Urothelium cell line (cell line): ENCODE measurements at places on chromosomes 1 and 21.
A peak's percentile ranks its signal among the peaks of the same experiment; 100 is the strongest.

DNA sequence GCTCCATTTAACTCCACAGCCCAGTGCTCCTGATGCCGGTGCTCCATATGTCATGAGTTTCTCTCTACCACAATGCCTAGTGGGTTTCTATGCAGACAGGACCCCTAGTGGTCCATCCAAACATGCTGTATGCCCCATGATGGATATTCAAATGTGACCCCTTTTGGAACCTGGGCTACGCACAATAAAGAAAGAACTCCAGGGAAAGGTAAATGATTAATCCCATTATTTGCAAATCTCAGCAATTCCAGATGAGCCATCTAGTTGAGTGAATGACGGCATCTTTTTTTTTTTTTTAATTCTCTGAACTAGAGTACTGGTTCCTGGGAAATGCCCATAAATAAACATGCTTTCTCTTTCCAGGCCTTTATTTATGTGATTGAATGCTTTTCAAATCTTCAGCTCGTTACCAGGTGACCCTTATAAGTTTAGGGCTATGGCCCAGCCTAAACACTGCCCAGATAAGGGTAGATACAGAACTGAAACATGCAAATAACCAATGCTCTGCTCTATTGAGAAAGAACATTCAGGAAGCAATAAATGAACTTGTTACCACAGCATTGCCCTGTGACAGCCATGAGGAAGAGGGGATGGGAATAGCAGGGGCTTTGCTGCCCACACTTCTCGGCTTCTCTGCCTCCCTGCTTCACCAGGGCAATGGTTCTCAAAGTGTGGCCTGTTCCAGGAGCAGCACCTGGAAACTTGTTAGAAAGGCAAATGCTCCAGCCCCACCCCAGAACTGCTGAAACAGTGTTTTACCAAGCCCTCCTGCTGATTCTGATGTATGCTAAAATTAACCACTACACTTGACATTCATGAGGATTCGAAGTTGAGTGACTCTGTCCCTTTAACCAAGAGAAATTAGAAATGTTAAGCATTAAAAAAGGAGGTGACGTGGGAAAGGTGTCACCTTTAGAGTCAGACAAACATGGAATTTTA, 151.7 kb downstream of the SEC16B start:
- no peak for DNase-seq

GRCh38 chr1:52634111-52634510, 1.1 kb downstream of the SHISAL2A start:
- DNase-seq: no peak

GRCh38 chr1:18869847-18870594, 10.6 kb upstream of the TAS1R2 start:
- no peak for DNase-seq

- no peak for DNase-seq
These were observed 145.3 kb downstream of the PLPP3 start for GRCh38 chr1:56434025-56434424.

- peak; percentile 29 for DNase-seq
These were observed 48.8 kb downstream of the ZBTB40 start for GRCh38 chr1:22500471-22500870.

DNA sequence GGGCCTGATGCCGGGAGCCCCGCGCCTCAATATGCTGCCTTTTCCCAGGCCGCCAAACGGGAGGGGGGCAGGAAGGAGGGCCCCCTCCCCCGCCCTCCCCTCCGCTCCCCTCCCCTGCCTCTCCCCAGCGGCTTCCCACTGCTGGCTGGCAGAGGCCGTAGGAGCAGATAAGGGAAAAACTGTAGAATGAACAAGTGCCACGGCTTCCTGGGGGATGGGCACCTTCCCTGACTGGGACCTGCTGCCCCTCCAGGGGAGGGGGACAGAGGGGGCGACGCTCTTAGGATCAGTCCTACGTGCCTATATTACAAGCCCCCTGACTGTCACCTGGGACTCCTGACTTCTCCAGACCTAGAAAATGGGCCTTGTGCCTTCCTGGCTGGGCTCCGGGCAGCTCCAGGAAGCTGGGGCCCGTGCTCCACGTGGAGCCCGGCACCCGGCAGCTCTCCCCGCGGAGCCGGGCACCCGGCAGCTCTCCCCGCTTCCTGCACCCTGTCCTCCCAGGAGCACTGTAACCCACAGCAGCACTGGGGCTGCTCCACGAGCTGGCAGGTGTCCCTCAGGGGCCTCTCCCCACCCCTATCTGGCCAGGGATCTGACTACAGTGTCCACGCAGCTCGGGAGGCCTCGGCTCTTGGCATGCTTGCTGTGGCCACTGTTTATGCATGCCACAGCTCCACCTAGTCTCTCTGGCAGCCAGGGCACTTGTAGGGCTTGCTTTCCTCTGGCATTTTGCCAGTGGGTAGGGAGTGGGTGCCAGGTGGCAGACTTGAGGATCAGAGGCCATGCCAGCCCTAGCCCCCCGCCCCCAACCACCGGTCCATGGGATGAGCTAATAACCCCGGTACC, 674 bp upstream of the HES5 start:
- DNase-seq: peak; percentile 21

GRCh38 chr1:11345971-11346715, 73.1 kb downstream of the UBIAD1 start:
- DNase-seq: no peak

- DNase-seq: peak; percentile 29
These were observed 41.7 kb downstream of the TMEM53 start for GRCh38 chr1:44632598-44632997.

DNA sequence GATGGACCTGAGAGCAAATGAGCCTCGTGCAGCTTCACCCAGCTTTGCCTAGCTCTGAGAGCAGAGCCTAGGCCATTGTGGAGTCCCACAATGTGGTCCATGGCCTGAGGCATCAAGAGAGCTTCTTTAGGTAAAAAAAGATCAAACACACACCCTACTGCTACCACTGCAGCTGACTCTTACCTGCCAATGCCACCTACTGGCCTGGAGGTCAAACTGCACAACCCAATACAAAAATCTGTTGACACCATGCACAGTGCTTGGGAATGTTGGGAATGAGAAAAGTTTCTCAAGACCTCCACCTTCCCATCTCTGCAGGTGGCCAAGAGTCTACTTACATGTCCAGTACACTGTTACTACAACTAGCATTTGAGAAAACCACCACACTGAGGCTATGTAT, 60.6 kb downstream of the UCHL5 start:
- no peak for DNase-seq

DNA sequence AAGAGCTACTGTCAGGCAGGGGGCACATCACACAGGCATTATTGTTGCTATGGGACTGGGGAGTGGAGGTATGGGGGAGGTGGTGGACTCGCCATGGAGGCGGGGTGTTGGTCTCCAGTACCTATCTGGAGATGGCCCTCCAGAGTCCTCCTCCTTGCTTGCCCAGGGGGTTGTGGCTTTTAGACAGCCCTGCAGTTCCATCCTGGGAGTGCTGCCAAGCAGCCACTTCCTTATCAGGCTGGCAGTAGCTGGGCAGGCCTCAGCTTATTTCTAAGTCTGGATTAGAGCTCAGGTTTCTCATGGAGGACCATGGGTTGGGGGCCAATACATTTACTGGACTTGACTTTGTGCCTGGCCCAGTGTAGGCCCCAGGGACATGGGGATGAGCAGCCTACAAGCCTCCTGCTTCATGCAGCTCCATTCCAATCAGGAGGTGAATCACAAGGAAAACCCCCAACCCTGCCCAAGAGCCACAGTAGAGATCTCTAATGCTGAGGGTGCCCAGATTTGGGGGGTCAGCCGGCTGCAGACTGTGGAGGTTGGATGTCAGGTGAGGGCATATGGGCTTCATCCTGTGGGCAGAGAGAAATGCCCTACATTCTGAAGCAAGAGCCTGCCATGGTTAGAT, 210.7 kb upstream of the EDN2 start:
- DNase-seq: no peak

DNA sequence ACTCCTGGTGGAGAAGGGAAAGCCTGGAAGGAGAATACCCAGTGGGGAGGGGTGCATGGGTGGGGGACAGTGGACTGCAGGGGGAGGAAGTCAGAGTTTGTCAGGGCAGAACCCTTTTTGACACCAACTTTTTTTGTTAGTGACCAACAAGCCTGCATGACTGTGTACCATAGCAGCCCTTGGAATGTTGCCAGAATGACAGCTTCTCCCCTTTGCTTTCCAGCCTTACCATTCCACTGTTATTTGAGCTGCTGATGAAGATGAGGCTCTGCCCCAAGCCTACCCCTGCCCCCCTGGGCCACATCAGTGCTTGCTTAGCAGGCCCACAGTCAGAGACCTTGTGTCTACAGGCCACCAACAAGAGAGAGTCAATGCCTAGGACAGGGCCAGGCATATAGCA, 341.2 kb downstream of the HHAT start:
- DNase-seq: no peak

GRCh38 chr1:228935198-228935663, 200.0 kb downstream of the RHOU start:
- no peak for DNase-seq
